ENCODE measurements at places on chromosomes 7 and 10. TPM values are rescaled to one million over a fixed set of nuclear protein-coding genes. Genes with fewer than 3 reads are reported as not detected.

PAPOLB gene
- 0.07 TPM for total RNA-seq

CACNA2D1 gene
- total RNA-seq, result 42.1 TPM

RBP3 gene
- total RNA-seq, result not detected

GDF2 gene
- not detected for total RNA-seq

FAM131B gene
- total RNA-seq, result 1.4 TPM

SPDYE9 gene
- total RNA-seq, result not detected

MRC1 gene
- 0.12 TPM for total RNA-seq

FFAR4 gene
- total RNA-seq, result not detected

DNA sequence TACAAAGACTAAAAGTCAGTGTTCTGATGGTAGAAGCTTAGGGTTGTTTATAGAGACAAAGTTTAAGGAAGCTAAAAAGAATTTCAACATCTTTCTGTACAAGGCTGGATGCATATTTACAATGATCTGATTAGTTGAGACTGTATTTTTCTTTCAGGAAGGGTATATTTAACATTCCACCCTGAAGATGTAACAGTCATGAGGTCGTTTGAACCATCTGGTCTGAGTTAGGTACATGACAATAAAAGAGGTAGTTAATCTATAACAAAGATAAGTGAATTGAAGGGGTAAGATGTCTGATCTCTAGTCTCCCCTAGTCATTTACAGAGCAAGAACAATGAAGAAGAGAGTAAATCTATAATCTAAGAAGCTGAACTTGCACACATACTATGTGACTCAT lies 821.2 kb downstream of the CNTNAP2 start:
- no peak for DNase-seq

DNA sequence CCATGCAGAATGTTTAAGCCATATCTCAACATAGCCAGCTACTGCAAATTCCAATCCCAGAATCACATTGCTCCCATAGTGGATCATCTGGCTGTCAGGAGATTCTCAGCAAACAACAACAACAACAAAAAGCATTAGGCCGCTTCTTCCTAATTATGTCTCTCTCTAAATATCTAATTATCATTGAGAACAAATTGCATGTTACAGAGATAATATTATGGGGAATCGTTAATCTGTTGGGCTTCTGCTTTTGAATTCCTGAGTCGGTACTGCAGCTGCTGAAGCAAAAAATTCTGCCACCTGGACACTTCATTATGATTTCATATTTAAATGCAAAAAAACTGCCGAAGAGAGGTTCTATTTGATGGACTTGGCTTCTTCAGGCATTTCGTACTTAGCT lies 388.7 kb downstream of the GFRA1 start:
- no peak for DNase-seq

GRCh38 chr7:67813621-67814292 lies 817.1 kb downstream of the TYW1 start:
- DNase-seq, result no peak

- no peak for DNase-seq
Measured at GRCh38 chr10:122139627-122140170, 131.4 kb upstream of the BTBD16 start.

DNA sequence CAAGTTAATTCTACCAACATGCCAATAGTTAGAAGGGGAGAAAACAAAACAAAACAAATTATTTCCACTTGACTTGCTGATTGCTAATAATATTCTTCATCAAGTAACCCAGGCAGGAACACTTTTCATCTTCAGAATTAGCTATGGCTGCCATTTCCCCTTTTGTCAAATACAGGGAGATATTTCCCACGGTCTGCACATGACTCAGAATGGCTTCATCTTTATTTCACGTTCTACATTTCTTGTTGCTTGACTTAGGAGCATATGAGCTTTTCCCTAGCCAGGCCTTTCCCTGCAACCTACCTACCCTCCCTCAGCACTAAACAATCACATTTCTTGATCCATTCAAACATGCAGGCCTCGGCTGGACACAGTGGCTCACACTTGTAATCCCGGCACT lies 6.5 kb downstream of the CPVL start:
- no peak for DNase-seq

- DNase-seq, result no peak
Measured at GRCh38 chr7:121393005-121393366, 3.1 kb downstream of the FAM3C start.
